ENCODE measurements at places on chromosomes 1 and 21.
A peak's percentile ranks its signal among the peaks of the same experiment; 100 is the strongest.

DNA sequence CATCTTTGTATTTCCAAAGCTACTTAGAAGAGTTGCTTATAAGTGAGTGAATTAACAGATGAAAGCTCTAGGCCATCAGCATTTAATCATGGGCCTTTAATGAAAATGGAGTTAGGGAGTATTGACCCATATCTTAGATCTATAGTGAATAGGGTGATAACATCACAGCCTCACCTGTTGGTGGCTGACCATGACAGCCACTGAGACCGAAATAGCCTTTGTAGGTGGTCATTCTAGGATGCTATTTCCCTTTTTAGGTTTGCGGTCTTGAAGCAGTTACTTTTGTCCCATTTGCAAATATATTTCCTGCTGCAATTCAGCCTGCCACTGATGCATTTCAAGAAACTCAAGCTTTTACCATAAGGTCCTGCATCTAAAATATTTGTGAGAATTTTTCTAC lies 410.1 kb upstream of the LYPLAL1 start:
- no peak for DNase-seq

DNA sequence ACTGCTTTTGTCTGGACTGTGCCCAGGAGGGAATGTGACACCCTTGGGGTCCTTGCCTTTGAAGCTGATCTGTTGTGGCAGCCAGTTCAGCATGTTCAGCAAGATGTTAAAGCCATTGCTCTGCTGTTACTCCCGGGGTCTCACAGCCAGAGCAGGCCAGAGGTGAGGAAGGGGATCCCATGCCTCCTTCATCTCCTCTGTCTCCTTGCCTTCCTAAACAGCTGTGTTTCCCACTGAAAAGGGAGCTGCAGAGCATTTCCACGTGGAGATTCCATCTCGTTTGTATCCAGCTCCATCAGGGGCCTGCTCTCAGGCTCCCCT lies 135.8 kb upstream of the COL6A1 start:
- no peak for DNase-seq

DNA sequence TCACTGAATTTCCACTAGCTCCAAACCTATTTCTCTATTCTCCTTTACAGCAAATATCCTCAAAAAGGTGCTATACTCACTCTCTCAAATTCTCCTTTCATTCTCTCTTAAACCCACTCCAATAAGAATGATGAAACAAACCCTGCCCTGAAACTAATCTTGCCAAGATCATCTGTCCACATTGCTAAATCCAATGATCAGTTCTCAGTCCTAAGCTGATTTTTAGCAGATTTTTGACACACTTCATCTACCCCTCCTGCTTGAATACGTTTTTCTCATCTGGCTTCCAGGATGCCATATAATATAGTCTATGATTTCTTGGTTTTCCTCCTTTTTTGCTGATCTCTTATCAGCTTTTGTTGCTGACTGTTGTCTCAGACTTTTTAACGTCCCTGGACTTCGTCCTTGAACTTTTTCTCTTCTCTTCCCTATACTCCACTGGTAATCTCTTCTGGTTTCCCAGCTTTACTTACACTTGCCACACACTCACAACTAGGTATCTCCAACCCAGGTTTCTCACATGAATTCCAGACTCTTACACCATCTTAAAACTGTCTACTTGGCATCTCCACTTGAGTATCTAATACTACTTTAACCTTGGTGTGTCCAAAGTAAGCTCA lies 35.3 kb downstream of the RERE start:
- DNase-seq, result no peak

DNA sequence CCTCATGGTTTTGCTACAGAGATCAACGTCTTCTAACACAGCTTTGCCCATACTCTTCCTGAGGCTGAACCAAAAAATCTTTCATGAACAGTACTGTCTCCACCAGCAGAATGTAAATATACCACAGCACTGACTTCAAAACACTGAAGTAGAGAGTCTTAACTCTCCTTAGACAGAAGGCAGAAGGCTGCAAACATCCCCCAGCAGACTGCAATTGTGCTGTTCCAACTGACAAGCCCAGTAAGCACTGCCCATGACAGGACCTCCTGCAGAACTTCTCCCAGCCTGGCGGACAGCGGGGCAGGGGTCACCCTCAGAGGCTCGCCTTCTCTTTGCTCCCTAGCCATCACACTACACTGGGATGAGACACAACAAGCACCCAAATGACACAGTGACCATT lies 218.7 kb downstream of the RERE start:
- peak; percentile 33 for DNase-seq

DNA sequence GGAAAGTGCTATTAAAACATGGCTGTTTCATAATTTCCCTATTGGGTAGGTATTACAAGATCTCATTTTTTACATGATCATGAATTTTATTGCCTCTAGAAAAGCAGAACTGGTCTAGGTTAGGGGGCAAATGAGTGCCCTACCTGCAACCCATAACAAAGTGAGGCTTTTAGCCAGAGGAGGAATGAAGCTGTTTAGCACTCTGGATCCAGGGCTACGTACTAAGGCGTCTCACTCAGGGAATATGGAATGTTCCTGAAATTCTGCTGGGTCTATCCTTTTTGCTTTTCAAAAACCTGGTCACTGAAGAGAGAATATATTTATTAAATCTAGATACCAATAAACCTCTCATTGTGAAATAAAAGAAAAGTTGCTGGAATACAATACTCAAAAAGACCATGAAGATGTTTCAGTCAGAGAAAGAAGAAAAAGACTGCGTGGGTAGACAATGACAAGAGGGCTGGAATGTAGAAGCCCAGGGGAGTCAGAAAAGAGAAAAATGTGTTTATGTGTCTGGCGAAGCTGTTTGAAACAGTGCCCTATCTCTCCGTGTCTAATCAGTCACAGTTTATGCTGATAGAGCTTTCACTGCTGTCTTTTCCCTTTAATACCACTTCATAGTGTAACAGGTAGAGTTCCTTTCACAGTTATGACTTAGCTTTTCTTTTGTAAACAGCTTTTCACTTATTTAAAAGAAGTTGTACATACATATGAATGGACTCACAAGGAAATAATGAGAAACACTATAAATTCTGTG lies 25.0 kb upstream of the SYDE2 start:
- DNase-seq, result no peak

- no peak for DNase-seq
These were observed 67.3 kb upstream of the ADGRL2 start for GRCh38 chr1:81733480-81733879.

DNA sequence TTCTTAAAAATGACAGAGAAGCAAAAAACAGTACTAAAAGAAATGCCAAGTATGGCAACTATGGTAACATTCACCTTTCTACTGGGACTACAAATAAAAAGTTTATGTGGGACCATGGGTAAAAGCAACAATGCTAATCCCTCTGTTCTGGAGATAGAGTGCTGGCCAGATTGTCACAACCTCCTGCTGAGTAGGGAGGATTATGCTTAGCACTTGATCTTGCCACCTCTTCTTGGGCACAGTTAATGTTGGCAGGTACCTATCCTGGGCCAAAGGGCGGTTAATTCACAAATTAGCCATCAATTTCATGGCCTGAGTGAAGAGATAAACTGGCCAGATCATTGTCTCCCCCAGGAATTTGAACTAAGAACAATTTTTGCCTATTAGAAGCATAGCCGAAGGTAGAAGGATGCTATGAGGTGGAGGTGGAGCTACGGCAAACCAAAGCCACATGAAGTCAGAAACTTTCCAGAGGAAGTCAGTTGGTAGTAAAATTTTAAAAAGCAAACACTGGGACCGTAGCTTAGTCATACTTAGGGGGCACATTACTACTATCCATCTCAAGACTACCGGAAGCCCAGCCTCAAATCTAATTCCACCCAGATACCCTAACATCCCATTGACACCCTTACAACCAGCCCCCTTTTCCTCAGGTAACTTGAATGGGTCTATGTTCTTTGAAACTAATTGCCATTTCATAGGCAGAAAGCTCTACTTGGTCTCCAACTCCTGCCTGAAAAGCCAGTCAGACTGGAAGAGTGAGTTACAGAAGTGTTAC lies 2.7 kb downstream of the SCYL3 start:
- DNase-seq, result no peak

DNA sequence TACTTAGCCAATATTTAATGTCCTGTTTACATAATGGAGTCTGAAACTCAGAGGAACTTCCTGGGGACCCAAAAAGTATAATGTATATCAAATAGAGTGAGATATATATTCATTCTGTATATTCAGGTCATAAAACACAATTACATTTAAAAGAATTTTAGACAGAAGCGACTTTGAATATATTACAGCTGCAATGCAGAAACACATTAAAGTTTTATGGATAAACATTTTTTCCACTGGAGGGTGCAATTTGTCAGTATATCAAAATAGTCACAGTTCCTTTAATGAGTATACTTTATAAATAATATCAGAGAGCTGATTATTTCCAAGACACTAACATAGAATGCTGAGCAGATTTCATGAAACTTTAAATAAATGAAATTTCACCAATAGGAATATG lies 43.9 kb upstream of the CRB1 start:
- no peak for DNase-seq

- DNase-seq, result peak; percentile 16
These were observed 157.3 kb downstream of the SLC30A10 start for GRCh38 chr1:219771080-219771479.

- no peak for DNase-seq
These were observed 4.0 kb upstream of the TRIM11 start for GRCh38 chr1:228410671-228411070.

- DNase-seq, result no peak
These were observed 5.2 kb upstream of the RERE start for GRCh38 chr1:8822373-8823294.

GRCh38 chr1:148293651-148294050 lies 141.6 kb upstream of the NBPF11 start:
- DNase-seq, result no peak

DNA sequence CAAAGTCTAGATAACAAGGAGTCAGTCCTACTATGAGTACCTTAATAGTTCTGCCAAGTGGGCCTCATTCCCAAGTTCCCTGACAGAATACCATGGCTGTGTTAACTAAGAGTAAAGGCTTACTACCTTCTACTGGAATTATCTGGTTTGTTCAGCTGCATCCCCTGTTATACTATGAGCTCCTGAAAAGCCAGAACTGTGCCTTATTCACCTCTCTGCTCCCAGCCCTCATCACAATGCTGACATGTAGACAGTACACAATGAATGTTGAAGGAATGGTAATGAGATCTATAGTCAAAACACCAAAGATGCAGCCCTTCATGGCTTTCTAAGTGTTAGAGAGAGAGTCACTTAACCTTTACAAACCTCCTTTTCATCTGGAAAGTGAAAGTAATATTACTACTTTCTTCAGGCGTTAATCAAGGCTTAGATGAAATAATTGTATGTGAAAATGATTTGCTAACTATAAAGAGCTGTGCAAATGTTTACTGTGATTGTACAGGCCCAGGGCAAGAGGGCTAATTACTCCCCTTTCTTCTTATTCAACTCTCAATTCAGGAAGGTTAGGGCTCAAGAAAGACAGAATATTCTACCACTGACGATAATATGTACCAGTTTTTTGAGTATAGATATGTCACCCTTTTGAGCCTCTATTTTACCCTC lies 70.3 kb upstream of the MROH9 start:
- DNase-seq, result no peak

- no peak for DNase-seq
These were observed 39.9 kb downstream of the IL6R start for GRCh38 chr1:154445040-154445472.

DNA sequence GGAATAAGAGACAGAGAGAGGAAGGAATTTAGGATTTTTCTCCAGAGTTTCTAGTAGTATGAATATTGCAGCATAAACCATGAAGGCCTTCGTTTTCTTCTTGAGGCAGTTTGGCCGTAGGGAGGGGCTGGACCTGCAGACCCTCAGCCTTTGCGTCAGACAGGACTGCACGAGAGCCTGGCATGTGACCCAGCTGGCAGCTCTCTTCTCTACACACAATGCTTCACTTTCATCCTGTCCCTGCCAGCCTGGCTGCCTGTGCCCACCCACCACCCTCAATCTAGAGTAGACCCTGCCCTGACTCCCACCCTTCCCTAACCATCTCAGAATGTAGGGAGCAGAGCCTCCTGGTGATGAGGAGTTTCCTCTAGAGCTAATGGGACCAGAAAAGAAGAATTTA lies 1.6 kb downstream of the CA14 start:
- DNase-seq, result no peak

- DNase-seq, result peak; percentile 99
These were observed at the start of gene UBR4 for GRCh38 chr1:19209990-19210771. Gene UBR4, minus strand, starts transcription at chr1:19210266. Its CDS starts 18 bp downstream, at chr1:19210248.

GRCh38 chr1:235404190-235404589 lies 37.0 kb downstream of the TBCE start:
- DNase-seq, result no peak

All from neural progenitor cell (in vitro differentiated cells).